ENCODE measurements at places on chromosomes 2 and 18.

DNA sequence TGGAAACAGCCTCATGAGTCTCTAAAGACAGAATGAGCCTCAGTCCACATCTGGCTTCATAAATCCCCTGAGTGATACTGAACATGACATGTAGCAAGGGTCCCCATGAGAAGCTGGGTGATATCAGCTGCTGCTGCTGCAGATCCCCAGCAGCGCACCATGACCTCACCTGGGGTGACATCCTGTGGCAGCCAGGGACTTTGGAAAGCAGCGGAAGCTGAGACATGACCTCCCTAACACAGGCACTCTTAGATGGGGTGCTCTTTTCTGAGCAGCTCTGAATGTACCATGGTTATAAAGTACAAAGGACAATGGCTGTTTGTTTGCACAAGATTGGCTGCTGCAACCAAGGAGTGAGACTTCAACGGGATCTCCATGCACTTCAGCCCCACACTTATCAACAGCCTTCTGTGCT, 74.7 kb upstream of the TMEM200C start:
- DNase-seq = no peak

DNA sequence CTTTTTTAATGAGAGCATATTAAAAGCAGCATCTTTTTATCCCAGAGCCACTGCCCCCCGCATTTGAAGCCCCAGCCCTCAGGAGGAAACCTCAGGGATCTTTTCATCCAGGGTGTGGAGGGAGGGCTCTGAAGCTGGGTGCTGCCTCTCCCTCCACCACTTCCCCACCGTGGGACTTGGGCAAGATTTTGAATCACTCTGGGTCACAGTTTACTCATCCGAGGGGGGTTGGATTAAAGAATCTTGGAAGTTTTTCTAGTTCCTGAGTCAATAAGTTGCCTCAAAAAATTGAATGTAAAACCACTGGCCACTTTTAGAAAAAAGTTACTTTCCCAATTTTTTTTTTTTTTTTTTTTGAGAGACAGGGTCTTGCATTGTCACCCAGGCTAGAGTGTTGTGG, 62.0 kb upstream of the ANKRD44 start:
- no peak for DNase-seq

GRCh38 chr2:21165350-21165749, 41.6 kb downstream of the TDRD15 start:
- no peak for DNase-seq

GRCh38 chr18:64888956-64889355, 740.1 kb upstream of the LINC00305 start:
- no peak for DNase-seq

GRCh38 chr2:112032689-112033465, 22.2 kb upstream of the TMEM87B start:
- DNase-seq = peak; percentile 74

DNA sequence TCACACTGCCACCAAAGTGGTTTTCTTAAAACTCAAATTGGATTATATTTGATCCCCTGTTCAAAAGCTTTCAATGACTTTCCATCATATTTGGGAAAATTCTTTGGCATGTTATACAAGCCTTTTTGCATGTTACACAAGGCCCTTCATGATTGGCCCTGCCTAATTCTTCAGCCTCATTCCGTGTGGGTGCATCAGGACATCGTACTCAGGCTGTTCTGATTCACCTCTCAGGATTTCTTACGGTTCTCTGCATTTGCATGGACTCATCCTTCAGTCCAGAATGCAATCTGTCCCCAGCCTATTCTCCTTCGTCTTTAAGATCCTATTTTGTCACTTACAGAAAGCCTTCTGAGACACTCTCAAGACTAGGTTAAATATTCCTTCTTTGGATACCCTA, 107.8 kb downstream of the LYPD1 start:
- DNase-seq = no peak

Measured in Calu3 (cell line).